GM12891 (cell line): ENCODE measurements at places on chromosomes 7 and 10.
A peak's percentile ranks its signal among the peaks of the same experiment; 100 is the strongest.

DNA sequence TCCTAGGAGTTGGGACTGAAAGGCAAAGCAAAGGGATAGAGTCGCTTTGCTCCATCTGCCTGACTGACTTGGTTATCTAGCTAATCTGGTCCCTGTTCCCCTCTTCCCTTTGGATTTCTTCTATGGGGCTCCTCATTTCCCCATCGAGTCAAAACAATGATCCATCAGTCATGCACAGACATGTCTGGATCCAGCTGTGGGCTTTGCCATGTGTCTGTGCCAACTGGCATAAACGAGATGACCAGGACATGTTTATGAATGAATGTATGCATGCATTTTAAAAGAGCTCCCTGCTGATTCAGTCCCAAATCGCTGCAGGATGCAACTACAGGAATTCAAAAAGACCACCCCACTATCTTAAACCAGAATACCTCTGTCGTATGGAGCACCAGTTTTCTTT lies 122.0 kb downstream of the ARL4A start:
- no peak for DNase-seq

DNA sequence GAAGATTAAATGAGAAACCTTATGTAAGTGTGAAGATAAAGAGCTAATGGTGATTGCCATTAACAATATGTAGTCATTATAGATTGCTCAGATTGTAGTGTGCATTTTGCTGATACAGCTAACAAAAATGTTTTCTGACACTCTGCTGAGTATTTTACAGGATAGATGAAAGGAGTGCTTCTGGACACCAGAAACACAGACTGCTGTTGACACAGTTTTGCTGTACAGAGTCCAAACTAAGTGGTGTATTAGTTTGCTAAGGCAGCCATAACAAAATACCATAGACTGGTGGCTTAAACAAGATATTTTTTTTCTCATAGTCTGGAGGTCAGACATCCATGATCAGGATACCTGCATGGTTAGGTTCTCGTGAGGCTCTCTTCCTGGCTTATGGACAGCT lies 2.2 kb downstream of the SMC3 start:
- DNase-seq, result no peak

DNA sequence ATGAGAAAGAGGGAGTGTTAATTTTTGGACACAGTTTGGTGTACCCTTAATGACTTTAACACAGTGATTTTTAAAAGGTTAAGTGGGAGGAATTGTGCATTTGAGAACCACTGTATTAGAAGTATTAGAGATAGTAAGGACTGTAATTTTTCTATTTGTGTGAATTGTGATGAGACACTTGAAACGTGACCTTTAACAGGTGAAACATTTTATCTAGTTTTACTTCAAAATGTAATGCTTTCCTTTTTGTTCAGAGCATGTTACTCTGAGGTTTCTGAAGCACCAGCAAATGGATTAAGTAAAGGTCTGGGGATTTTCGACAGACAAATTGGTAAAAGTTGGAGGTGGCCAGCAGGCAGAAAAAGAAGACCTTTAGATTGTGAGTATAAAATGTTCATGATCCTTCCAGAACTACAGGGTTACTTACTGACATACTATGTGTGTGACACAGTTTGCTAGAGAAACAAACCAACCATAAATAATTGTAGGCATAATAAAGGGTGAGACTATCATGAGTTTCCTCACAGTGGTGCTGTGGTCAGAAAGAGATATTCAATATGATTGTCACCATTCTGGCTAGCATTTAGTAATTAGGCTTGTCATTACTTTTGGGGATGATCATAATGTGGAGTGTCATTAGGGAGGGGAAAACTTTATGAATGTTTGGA lies 26.1 kb downstream of the LCOR start:
- no peak for DNase-seq

- no peak for DNase-seq
These were observed 134.5 kb downstream of the PPP1R3A start for GRCh38 chr7:113784316-113784715.

GRCh38 chr7:140275069-140275965 lies 98.5 kb upstream of the KDM7A start:
- no peak for DNase-seq

DNA sequence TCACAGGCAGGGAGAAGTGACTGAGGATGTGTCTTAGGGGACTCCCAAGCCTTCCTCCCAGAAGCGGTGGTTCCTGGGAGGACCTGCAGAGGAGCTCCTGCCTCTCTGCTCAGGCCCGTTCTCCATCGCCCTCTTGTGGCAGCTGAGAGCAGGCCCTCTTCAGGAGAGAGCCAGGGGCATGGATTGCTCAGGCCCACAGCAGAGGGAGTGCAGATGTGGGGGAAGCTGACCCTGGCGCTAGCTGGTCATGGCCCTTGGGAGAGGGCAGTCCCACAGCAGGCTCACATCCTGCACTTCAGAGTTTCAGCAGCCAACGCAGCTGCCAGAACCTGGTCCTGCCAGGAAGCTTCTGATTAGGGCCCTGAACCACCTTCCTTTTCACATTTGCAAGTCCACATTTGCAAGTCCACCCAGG lies 94.8 kb upstream of the TARP start:
- peak; percentile 25 for DNase-seq

DNA sequence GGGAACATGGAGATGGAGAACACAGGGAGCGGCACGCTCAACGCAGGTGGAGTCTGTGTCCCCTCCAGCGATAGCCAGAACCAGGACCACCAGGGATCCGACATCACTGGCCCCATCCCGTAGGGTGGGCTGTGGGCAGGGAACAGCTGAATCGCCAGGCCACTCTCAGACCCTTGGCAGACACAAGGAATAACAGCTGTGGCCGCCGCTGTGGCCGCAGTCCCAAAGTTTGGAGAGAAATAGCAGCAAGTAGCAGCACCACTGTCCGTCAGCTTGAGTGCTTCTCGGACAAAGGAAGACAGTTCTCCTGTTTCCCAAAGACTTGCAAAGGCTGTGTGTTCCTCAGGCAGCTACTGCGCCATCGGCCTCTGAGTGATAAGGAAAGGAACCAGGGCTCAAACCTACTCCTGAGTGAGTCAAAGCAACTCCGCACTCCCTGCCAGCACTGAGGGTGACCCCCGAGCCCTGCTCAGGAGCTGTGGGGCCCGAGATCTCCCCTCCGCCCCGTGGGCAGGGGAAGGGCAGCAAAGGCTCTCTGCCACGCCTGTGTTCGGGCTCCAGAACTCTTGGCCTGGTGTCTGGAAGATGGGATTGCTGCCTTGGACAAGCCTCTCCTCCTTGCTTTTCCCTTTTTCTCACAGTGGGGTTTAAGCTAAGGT lies 82.3 kb upstream of the FAM20C start:
- no peak for DNase-seq

DNA sequence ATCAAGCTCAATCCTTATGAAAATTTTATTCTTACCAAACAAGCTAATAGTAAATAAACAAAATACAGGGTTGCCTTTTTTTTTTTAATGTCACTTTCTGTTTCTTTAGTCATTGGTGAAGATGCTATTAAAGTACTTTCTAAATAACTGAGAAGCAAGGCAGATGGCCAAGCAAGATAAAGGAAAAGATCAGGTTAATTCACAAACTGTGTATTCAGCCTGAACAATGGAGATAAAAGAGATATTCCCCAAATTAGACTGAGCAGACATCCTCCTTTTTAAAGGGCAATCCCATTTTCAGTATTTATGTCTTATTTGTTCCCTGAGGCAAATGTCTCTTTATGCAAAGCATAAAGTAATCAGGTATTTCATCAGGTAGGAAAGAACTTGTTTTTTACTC lies 23.1 kb upstream of the XRCC2 start:
- no peak for DNase-seq

GRCh38 chr7:15719311-15719710 lies 32.8 kb upstream of the MEOX2 start:
- DNase-seq, result no peak

- DNase-seq, result no peak
These were observed 23.7 kb upstream of the ITGB1 start for GRCh38 chr10:32981760-32982159.

- DNase-seq, result no peak
These were observed 869.8 kb downstream of the LRMDA start for GRCh38 chr10:76301211-76301610.

GRCh38 chr10:12081879-12082557 lies 13.3 kb downstream of the DHTKD1 start:
- no peak for DNase-seq

- DNase-seq, result no peak
These were observed 61.1 kb upstream of the EZH2 start for GRCh38 chr7:148944935-148945934.

GRCh38 chr10:34236931-34237330 lies 578.2 kb downstream of the PARD3 start:
- DNase-seq, result peak; percentile 6

DNA sequence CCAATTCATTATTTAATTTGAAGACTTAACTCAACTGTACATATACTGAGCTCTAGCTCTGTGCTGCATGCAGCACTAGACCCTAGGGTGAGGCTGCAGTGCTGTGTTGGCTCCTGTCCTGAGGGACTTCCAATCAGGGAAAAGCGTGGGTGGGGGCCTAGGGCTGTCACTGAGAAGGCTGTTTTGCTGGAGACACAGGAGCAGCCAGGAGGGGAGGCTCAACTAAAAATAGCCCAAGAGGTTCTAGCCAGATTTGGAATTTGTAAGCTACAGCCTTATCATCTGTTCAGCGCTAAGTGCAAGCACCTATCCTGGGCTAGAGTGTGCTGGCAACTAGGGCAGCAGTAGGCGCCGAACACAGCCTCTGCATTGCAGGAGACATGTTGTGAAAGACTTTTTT lies 121.1 kb downstream of the VWC2 start:
- DNase-seq, result no peak

GRCh38 chr7:38425509-38425908 lies 152.1 kb upstream of the TARP start:
- DNase-seq, result no peak

GRCh38 chr7:78787854-78788253 lies 665.6 kb downstream of the MAGI2 start:
- no peak for DNase-seq

GRCh38 chr10:27621461-27621860 lies 117.4 kb downstream of the RAB18 start:
- no peak for DNase-seq

DNA sequence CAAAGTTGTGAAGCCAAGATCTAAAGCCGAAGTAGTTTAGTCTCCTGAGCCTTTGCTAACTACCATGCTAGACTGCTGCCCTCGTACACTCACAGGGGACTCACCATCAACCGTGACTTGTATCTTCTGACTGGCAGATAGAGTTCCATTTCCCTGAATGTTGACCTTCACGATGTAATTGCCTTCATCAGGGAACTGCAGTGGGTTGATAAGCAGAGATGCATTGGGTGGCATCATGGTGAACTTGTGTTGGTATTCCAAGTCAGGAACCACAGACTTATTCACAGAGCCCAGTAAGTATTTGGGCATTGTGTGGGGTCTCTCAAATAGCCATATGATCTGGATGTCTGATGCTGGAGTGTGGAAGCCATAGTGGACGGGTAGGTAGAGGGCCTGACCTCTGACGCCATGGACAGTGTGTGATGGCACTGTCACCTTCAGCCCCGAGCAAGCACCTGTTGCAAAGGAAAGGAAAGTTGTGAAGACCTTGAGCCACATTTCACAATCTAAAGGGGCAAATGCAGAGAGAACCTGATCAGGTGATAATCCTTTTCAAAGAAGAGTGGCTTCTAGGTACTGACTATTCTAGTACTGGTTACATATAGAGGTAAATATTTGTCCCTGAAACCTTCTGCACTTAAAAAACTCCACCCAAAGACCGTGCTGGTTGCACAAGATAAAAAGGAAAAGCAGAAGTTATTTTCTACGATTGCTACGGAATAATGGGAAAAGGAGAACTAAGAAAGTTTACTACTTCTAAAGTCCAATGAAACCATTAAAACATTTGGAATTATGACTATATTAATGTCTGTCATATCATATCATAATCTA lies 7.1 kb downstream of the HEPACAM2 start:
- no peak for DNase-seq

- DNase-seq, result no peak
These were observed 215.5 kb downstream of the PCDH15 start for GRCh38 chr10:54585572-54585971.

DNA sequence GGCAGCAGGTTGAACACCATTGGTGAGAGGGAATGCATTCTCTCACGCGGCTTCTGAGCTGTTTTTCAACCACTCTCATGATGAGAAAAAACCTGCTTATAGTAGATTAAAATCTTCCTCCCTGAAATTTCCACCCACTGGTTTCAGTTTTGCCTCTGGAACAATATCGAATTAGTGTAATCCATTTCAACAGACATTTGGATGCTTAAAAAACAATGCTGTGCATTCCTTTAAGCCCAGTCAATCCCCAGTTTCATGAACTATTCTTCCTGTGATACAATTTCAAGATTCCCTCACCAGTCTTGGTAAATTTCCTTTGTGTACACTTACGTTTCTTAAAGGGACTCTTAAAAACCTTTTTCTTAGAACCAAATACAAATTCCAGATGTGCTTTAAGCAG lies 89.6 kb downstream of the ITIH5 start:
- DNase-seq, result no peak

- DNase-seq, result no peak
These were observed 90.0 kb downstream of the PLXDC2 start for GRCh38 chr10:19906108-19906791.

DNA sequence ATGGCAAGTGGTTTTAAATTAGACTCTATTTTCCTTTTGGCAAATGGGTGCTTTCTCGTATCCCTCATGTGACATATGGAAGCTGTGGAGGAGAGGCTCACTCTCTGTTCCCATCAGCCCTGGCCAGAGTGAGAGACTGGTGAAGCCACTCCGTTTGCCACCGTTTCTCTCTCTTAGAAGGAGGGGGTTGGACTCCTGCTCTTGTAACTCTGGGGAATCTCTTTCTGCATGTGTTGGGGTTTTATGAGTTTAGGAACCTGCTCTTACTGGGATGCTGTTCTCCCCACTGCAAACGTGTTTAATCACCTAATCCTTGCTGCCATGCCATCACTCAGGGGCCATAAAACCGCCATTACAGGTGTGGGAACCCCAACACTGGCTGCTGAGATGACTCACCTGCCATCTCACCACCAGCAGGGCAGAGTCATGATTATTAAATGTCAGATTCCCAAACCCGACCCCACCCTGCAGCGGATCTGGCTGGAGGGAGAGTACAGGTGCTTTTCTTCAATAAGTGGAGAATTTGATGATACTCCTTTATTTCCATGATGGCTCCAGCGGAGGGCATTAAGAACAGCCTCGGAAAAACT lies 103.2 kb downstream of the ADCY1 start:
- DNase-seq, result no peak

DNA sequence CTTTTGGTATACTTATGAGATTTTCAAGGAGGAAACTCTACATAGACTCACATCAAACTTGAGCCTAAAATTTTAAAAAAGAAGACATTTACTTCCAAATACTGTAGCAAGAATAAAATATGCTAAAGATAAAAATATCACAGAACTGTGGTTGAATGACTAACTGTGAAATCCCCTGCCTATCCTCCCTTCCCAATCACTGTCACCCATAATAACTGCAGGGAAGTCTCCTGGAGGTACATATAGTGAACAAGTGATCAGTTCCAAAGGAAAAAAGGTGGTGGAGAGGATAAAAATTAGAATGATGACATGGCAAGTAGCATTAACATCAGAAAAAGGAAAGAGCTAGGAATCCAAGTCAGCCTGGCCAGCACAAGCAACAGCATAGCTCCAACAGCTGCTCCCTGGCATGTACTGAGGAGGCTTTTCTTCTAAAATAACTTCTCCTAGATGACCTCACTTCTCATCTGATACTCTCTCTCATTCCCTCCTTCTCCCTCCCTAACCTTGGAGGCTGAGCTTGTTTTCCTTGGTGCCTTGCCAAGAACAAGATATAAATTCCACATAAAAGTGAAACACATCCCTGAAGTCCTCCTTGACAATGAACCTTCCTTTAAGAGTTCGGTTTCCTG lies 124.0 kb downstream of the IQUB start:
- no peak for DNase-seq
